Stimulated activated CD4-positive, alpha-beta T cell treated with anti-CD3 and anti-CD28 coated beads, Interleukin-15, amount 100 ng/mL, for 48 hours (primary cell): ENCODE measurements at places on chromosomes 5 and 9.

- no peak for DNase-seq
Observed at GRCh38 chr5:119071561-119071995, 691 bp downstream of the DMXL1 start.

GRCh38 chr9:83456226-83456625 lies 82.0 kb downstream of the FRMD3 start:
- no peak for DNase-seq

DNA sequence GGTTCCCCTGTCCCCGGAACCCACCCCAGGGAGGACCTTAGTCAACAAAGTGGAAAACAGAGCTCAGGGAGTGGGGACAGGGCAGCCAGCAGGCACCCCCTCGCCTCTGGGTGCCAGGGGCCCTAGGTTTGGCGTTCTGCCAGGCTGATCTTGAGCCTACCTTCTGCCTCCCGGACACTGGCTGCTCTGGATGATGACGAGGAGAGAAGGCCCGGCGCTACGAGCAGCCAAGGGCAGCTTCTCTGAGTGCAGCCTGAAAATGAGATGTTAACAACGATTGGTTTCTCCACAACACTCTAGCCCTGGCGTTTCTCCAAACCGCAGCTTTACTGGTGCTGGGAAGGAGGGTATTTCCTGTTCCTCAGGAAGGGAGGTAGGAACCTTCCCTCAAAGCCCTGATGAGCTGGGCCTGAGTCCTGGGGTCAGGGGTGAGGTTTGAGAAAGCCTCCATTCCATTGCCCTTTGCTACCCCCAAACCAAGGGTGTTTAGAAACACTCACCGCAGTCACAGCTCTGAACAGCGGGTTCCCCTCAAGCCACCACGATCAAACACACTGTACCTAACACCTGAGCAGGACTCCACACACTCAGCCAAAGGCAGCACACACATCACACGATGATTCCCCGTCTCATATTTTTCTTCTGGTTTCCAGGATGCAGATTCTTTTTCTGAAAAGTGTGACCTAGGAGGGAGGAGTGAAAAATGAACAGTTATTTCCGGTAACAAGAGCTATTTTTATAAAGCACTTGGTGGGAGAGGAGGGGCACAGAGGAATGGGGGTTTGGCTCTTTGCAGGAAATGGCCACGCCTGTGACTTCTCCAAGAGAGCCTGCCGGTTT lies at the start of gene STING1:
Gene STING1, minus strand, starts transcription at position 709 of the 840 bp plus-strand sequence. CDS start 1,054 bp downstream, outside the sequence.
- peak; percentile 57 for DNase-seq

- no peak for DNase-seq
Observed at GRCh38 chr5:30100929-30101328, 1092.6 kb upstream of the CDH6 start.

DNA sequence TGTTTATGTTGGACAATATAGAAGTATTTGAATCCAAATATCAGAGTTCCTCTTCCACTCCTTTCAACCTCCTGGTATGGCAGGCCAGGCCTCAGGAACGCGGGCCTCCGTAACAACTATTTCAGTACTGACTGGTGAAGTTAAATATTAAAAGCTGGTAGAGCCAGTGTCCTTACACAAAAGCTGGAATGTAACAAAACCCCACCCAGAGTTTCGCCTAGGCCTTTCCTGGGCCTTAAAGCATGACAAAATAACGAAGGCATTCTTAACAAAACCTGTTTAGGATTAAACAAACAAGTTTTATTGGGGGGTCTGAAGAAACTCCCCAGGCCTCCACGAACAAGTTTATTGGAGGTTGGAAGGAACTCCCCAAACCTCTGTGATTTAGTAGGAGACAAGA lies 61.6 kb upstream of the GNE start:
- no peak for DNase-seq

DNA sequence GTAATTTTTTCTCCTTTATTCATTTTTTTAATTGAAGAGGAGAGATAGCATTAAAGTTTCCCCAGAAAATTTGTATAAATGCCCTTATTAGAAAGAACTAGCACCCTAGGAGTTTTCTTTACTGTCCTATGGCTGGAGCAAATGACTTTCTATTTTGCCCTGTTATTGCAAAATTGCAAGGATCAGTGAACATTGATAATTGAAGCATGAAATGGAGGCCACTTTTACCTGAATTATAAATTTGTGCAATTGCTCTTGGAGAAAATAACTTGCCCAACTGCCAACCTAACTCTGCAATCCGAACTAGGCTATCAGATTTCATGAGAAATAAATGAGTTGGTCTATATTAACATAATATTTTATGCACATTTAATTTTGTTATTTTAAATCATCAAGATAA lies 111.9 kb downstream of the MTRR start:
- DNase-seq, result no peak

DNA sequence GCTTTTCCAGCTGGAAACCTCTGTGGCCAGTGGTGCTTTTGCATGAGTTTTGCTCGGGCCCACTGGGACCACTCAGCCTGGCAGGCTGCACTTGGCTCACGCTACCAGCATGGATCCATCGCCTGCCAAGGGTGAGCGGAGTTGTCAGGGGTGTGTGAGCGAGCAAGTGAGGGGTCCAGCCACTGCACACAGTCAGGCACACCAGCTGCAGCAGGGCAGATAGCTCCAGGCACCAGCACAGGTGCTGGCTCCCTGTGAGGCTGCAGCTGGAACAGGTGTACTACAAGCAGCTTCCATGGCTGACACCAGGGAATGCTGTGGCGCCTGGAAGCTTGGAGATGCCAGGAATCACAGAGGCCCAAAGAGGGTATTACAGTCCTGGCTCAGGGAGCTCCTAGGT lies 391.2 kb upstream of the SGCD start:
- no peak for DNase-seq

- no peak for DNase-seq
Observed at GRCh38 chr9:32596936-32597335, 24.0 kb upstream of the NDUFB6 start.

DNA sequence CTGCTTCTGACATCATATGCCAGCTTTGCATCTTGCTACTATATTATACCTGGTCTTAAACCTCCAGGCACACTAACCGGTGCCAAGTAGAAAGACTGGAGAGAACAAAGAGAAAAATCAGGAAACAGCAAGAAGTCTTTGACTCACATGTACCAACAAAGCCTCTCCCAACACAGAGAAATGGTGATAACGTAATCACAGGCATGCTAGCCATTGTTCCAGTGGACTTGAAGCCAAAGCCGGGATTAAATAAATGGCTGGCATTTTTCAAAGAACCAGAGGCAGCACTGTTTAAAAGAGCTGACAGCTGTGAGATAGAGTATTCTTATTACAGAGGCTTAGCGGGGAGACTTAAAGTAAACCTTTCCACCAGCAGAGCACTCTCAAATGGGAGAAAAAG lies 148.4 kb upstream of the NFIL3 start:
- DNase-seq, result no peak

DNA sequence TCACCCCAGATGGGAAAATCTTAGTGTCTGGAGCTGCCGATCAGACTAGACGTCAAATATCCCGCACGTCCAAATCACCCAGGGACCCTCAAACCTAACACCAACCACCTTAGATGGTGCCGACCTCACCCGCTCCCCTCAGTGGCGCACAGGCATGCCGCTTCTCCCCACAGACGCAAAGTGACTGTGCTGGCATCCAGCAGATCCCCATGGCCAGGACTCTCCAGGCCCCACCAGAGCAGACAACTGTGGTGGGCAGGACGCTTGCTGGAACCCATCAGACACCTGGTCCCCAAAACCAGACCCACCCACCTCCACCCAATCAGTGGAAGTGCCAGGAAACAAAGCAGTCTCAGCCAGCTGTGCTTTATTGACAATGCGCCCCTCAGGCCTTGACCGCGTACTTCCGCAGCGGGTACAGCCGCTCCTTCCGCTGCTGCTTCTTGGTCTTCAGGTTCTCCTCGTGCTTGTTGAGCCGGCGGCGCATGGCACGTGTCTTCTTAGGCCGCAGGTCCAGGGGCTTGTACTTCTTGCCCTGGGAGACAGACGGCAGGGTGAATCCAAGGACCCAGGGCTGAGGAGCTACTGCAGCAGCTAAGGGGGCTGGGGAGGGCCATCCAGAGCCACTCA lies 4.1 kb downstream of the RPL35 start:
- no peak for DNase-seq

DNA sequence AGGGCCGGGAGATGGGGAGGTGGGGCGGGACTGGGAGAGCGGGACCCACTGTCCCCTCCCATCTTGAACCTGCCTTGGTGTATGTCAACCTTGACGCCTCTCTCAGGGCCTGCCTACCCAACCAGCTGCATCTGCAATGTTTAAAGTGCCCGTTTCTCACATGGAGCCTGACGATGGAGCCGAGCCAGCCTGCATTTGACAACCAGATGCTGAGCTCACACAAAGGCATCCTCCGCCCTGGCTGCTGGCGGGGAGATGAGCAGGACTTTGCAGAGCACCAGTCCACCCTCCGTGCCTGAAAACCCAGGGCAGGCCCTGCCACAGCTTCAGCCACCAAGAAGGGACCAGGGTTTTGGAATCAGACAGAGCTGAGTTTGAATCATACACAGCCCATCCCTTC lies 141.1 kb upstream of the SMIM23 start:
- DNase-seq, result no peak

DNA sequence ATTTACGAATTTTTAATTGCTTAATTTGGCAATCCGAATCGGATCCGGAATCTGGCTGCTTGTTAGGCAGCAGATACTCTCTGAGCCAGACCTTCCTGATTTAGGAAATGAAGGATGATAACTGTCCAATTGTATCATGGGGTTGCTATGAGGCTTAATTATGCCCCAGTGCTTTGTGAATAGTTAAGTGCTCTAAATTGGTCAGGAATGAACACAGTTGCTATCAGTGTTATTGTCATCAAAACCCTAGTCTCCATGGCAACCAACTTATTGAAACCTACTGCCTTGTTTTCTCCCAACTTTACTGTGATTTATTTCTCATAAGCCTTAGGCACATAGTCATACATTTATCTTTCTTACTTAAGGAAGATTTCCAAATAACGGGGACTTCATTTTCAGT lies 47.9 kb downstream of the MAMDC2 start:
- DNase-seq, result no peak

DNA sequence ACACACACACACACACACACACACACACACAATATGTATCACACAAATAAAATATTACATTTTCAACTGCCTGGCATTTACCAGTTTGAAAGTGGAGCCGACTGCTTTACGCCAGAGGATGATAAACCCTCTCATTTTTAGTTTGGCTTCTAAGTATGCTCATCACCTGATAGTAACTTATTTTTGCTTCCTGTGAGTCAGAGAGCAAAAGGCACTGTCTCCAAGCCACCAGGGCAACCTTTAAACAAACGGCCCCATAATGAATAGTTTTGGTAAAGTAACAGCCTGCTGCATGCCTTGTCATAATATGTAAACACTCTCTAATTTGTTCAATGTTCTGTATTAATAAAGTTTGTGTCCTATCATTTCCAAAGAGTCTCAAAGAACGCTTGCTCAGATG lies 26.9 kb downstream of the KLF4 start:
- DNase-seq, result no peak

- no peak for DNase-seq
Observed at GRCh38 chr9:127088724-127089615, 33.5 kb downstream of the ANGPTL2 start.

- no peak for DNase-seq
Observed at GRCh38 chr9:96089452-96090085, 212.4 kb downstream of the HSD17B3 start.

- DNase-seq, result no peak
Observed at GRCh38 chr9:69943148-69943806, 100.4 kb upstream of the MAMDC2 start.

GRCh38 chr5:121968910-121969607 lies 7.3 kb downstream of the SRFBP1 start:
- DNase-seq, result no peak

DNA sequence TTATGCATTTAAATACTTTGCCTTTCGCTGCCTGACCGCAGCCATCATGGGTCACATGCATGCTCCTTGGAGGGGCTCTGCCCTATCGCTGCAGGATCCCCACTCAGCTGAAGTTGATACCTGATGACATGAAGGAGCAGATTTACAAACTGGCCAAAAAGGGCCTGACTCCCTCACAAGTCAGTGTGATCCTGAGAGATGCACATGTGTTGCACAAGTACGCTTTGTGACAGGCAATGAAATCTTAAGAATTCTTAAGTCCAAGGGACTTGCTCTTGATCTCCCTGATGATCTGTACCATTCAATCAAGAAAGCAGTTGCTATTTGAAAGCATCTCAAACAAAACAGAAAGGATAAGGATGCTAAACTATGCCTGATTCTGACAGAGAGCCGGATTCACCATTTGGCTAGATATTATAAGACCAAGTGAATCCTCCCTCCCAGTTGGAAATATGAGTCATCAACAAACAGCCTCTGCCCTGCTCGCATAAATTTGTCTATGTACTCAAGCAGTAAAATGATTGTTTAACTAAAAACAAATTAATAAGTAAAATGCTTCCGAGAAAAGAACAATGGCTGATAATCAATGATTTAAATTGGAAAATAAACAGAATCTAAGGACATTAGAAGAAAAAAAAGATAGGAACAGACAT lies 41.6 kb upstream of the PPP2CA start:
- DNase-seq, result no peak

DNA sequence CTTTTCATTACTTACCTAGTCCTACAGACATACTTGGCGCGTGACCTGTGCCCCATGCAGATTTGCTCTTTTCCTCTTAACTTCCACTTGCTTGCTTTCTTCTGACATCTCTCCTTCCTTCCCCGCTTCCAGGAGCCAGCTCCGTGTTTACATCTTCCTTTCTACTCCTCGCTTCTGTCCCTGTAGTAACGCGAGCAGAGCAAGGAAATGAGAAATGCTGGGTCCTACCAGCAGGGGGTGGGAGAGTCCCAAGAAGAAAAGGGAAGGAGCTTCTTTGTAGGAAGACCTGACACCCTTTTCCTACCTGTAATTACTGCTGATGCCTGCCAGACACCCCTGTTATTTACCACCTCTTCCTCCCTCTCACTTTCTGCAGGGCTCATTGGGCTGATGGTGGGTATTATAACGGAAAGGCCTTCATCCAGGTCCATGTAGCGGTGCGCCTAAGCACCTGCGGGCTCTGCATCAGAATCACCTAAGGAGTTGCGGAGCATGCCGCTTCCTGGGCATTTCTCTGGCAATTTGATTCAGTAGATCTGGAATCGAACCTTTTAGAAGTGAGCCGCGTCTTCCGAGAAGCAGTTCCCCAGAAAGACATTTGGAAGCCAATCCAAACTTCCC lies 1260.8 kb upstream of the WWC1 start:
- no peak for DNase-seq

GRCh38 chr5:76547242-76547890 lies 75.8 kb downstream of the F2RL2 start:
- DNase-seq, result peak; percentile 21

GRCh38 chr5:67901814-67902496 lies 313.6 kb upstream of the PIK3R1 start:
- DNase-seq, result no peak

GRCh38 chr5:87109746-87110145 lies 157.9 kb upstream of the RASA1 start:
- no peak for DNase-seq

GRCh38 chr5:82694711-82695285 lies 382.4 kb downstream of the TMEM167A start:
- DNase-seq, result no peak

GRCh38 chr5:61970218-61970617 lies 335.8 kb upstream of the KIF2A start:
- DNase-seq, result no peak
